ENCODE measurements at places on chromosomes 6 and 20.

DNA sequence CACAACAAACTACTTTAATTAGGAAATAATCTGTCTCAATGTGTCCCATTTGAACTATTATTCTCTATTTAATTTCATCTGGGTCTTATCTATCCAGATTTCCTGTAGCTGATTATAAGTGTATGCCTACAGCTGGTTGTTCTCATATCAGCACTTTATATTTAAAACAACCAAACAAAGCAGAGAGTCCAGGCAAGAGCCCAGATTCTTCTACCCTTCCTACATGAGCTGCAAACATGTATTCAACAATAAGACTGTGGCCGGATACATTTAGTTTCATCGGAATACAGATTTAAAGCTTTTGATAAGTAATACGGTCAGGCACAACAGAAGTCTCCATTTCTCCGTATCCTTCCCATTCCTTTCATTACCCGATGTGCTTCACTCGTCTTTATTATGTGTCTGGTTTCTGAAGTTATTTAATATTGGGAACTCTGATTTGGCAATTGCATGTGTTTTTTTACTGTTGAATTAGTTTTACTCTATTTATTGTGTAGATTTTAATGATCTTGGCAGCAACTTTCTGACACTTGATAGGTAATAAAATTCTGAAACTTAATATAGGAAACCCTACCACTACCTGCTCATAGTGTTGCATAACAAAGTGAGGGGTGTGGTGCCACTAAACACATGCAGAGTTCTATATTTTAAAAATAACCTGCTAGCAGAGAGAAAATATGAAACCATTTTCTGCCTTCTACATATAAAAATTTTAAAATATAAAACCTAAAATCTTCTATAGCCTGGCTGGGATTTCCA, 653.5 kb upstream of the PTCHD4 start:
- DNase-seq, result no peak

DNA sequence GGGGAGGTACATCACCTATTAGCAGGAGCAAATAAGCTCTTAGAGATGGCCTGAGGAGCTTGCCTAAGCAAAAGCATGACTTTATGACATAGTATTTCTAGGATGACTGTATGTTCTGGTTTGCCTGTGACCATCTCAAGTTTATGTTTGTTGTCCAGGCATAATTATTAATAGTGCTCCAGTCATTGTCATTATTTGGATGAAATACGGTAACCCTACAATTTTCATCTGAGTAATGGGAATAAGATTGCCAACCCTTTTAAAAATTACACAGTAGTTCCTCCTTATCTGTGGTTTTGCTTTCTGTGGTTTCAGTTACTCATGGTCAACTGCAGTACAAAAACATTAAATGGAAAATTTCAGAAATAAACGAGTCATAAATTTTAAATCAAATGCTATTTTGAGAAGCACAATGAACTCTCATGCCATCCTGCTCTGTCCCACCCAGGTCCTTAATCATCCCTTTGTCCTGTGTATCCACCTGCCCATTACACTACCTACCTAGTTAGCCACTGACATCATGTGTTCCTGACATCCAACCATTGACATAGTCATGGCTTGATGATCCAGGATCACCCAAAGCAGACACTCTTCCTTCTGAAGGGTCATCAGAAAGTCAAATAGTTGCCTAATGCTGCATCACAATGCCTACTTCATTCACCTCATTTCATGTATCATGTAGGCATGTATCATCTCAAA, 27.0 kb upstream of the TFB1M start:
- no peak for DNase-seq

- no peak for DNase-seq
Observed at GRCh38 chr6:61959196-61959595, 326.8 kb downstream of the KHDRBS2 start.

GRCh38 chr20:61816606-61817460, 248.8 kb downstream of the TAF4 start:
- no peak for DNase-seq

- DNase-seq, result no peak
Observed at GRCh38 chr20:45115386-45115774, 406 bp upstream of the WFDC5 start.

All from LoVo (cell line).